Stimulated activated CD4-positive, alpha-beta T cell treated with anti-CD3 and anti-CD28 coated beads, Interleukin-1b, Interleukin-23, amount 100 ng/mL, for 1 hour (primary cell): ENCODE measurements at places on chromosomes 3 and 15.

DNA sequence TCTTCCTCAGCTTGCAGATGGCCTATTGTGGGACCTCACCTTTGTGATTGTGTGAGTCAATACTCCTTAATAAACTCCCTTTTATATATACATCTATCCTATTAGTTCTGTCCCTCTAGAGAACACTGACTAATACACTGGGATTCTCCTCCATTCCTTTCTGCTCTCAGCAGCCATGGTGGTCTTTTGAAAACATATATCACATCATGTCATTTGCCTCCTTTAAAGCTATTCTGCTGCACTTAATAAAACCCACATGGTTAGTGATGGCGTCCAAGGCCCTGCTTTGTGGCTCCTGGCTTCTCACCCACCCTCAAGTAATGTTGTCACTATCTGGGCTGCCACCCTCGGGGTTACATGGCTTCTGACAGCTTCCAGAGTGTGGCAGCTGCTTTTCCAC lies 169.5 kb downstream of the CADPS start:
- no peak for DNase-seq

GRCh38 chr3:33071181-33071580 lies 25.8 kb downstream of the GLB1 start:
- DNase-seq = no peak

GRCh38 chr3:142946861-142947260 lies 16.6 kb downstream of the PAQR9 start:
- no peak for DNase-seq

GRCh38 chr15:38844736-38845135 lies 280.1 kb upstream of the RASGRP1 start:
- no peak for DNase-seq

DNA sequence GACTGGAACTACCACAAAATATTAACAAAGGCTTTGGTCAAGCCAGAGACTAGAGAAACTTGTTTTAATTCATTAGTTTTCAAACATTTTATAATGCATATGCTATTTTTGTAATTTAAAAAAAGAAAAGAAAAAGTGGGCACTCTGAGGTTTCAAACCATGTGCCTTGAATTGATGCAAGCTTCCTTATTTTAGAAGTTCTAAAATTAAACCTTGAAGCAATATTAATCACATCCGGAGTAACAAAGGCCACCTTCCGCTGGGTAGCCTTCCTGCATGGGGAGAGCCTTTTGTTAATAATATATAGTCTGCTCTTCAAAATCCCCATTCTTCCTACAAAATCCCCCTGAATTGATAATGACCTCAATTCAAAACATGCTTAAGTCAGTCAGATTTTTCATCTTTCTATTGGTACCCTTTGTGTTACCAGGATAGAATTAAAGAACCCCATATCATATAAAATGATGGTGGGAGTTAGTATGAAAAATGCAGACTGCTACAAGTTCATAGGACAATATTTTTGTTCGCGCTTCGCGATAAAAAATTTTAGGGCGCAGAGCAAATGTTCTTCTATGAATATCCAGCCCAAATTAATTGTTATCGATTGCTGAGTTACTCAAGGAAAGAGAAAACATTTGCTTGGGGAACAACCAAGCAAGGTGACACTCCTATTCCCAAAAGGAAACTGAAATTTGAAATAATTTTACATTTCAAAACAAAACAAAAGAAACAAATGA lies 30.6 kb downstream of the LDHAL6B start:
- DNase-seq = no peak

DNA sequence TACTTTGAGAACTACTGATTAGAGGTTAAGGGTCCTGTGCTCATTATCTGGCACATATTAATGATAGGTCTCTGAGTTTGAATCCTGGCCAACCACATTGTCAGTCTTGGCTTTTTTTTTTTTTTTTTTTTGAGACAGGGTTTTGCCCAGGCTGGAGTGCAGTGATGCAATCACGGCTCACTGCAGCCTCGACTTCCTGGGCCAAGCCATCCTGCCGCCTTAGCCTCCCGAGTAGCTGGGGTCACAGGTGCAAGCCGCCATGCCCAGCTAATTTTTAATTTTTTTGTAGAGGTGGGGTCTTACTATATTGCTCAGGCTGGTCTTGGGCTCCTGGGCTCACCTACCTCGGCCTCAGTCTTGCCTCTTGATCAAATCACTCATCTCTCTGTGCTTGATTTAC lies 547 bp upstream of the PCCB start:
- DNase-seq = no peak

DNA sequence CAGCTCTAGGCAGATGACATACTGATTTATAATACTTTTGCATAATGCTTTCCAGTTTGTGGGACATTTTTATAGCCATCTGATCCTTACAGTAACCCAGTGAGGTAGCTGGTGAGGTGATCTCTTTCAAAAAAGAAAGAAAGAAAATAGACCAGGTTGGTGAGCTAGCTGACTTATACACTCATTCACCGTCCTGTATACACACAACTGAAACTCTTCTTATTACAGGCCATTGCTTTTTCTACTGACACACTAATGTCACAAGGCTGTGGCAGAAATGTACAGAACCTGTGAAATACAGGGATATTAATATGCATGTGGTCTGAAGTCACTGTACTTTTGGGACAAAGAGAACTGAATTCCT lies 150.2 kb upstream of the BHLHE40 start:
- no peak for DNase-seq

- no peak for DNase-seq
Measured at GRCh38 chr3:12286927-12287726, 1.7 kb upstream of the PPARG start.

GRCh38 chr3:48635222-48636021 lies at the start of gene SLC26A6:
Gene SLC26A6 (minus strand): TSS chr3:48635461. CDS start chr3:48635393, 68 bp downstream.
- DNase-seq = peak; percentile 84

DNA sequence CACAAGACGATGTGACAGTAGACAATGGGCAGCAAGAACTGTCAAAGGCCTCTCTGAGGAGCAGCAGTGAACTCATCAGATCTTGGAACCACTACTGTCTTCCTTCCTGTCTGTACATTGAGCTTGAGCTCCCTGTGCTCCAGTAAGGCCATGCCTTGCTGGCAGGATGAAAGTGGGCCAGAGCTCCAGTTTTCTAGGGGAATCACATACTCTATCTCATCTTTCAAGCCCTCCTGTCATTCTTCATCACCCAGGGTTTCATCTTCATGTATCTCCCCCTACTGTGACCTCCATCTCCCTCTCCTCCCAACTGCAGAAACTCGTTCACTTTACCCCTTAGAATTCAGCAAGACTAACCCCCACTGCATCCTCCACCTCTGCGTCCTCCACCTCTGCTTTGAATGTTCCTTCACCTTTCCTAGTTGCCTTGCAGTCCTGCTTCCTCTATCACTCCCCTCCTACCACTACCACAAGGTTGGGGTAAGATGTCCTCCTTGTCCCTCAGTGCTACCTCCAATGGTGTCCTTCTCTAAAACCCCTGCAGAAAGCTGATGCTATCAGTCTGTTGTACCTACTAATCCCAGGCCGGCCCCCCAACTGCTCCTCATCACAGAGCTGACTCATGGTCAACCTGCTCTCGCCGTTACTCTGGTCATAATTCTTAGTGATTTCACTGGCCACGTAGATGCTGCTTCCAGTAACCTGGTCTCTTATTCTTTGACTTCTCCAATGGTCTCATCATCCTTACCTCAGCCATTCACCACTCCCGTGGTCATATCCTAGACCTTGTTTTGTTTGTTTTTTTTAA lies 22.3 kb downstream of the NKIRAS1 start:
- DNase-seq = no peak

DNA sequence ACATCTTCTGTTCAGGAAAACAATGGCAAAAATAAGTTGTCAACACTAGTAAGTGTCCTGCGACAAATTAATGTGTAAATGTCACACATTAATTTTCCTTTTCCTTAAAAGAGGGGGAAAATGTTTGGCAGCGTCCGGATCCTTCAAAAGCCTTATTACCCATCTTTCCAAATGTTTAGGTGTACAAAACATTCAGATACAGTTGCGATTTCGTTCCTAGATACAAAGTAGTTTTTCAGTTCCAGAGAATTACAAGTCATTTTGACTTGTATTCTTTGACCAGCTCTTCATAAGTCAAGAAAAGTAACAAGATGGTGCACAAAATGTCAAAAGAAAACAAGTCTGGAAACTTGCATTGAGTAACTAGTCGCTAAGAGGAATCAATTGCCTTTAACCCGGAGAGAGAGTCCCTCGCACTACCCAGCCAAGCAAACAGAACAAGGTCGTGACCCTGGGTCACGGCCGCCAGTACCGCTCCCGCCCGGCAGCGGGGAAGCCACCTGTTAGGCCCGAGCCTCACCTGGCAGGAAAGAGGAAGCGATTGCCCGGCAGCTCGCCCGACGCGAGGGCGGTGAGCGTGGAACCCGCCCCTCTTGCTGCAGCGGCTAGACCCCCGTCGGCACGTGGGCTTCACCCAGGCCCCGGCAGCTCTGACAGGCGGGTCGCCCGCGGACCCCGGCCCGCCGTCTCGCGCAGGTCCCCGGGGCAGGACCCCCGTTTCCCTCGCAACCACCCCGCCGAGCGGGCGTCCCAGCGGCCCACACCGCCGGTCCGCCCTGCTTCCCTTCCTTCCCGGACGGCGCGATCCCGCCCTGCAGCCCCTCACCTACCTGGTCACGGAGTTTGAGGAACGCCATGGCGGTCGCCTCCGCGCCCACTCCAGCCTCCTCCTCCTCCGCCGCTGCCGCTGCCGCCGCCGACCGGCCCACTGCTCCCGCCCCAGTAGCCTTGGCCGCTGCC lies 61.0 kb upstream of the ANKRD28 start:
- no peak for DNase-seq

- DNase-seq = no peak
Measured at GRCh38 chr15:57505056-57505715, 86.5 kb upstream of the MYZAP start.

GRCh38 chr15:73779974-73780373 lies 26.8 kb upstream of the INSYN1 start:
- DNase-seq = no peak

DNA sequence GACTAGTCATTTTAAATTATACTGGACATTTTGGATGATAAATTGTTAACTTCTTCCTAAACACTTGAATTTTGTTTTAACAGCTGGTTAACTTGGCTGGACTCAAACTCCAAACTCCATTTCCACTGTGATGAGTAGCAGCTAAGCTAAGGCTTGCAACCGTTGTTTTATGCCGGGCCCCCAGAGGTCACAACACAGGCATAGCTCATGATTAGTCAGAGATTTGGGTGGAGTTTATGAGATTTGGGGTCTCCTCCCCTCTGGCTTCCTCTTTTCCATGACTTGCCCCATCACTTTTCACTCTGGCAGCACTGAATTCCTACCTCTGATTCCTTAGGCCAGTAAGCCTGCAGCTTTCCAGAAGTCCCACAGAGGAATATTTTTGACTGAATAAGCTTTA lies 12.8 kb downstream of the THAP10 start:
- no peak for DNase-seq
